Right ventricle myocardium inferior (tissue), 1 donor: ENCODE measurements at places on chromosomes 4 and X.

DNA sequence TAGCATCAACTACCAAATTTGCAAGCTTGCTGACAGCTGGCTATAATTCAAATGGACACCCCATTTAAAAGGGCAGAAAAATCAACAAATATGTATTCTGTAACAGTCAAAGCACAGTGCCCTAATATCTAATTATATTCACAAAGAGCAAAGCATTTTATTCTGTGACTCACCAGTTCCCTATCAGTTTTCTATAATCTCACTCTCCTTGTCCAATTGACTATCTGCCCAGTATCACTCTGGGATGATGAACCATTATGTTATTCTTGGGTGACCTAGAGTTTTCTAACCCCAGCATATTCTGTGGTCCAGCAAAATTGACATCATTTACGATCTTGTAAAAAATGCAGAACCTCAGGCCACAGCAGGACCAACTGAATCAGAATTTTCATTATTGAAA, 82.0 kb upstream of the FREM3 start:
- no peak for DNase-seq

- no peak for DNase-seq
These were observed 25.5 kb downstream of the IRF2 start for GRCh38 chr4:184448821-184449220.

GRCh38 chr4:100849319-100849718, 331.5 kb upstream of the EMCN start:
- no peak for DNase-seq

- no peak for DNase-seq
These were observed 35.8 kb downstream of the CHRDL1 start for GRCh38 chrX:110759785-110760184.

GRCh38 chr4:137470806-137471205, 61.5 kb downstream of the PCDH18 start:
- DNase-seq, result no peak

DNA sequence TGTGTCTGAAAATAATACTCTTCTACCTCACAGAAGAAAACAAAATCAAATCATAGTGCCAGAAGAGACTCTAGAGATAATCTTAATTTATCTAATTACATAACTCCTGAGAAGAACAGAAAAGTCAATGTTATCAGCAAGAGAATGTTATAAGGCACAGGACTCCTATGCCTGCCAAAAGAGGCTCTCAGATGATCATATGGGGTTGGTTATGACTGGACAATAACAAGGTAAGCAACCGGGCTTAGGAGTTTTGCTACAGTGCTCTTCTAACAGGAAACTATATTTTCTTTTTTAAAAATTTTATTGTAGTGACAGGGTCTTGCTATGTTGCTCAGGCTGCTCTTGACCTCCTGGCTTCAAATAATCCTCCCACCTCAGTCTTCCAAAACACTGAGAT, 3.5 kb upstream of the C4orf17 start:
- DNase-seq, result no peak

- no peak for DNase-seq
These were observed 52.2 kb upstream of the FAT1 start for GRCh38 chr4:186775902-186776301.

DNA sequence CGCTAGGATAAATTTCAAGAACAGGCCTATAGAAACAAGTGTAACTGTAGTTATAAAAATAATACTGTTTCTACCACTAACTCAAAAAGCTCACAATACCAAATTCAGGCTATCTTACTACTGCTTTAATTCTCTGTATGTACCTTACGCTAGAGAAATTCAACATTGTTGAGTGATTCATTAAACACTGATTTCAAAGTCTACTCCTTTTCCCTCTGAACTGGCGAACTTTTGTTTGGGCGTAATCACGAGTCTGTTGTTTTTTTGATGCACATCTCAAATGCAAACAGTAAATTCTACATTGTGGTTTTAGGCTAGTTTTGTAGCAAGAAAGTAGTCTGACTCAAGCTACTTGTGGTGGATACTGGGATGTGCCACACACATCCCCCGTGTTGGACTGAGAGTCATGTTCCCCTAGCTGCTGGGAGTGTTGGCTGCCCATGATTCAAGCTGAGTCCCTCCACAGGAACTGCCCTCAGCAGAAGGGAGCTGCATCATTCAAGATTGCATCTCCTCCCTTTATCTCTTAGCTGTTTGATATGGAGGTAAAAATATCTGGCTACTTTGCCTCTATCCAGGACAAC, 406.1 kb downstream of the RAPGEF2 start:
- no peak for DNase-seq

DNA sequence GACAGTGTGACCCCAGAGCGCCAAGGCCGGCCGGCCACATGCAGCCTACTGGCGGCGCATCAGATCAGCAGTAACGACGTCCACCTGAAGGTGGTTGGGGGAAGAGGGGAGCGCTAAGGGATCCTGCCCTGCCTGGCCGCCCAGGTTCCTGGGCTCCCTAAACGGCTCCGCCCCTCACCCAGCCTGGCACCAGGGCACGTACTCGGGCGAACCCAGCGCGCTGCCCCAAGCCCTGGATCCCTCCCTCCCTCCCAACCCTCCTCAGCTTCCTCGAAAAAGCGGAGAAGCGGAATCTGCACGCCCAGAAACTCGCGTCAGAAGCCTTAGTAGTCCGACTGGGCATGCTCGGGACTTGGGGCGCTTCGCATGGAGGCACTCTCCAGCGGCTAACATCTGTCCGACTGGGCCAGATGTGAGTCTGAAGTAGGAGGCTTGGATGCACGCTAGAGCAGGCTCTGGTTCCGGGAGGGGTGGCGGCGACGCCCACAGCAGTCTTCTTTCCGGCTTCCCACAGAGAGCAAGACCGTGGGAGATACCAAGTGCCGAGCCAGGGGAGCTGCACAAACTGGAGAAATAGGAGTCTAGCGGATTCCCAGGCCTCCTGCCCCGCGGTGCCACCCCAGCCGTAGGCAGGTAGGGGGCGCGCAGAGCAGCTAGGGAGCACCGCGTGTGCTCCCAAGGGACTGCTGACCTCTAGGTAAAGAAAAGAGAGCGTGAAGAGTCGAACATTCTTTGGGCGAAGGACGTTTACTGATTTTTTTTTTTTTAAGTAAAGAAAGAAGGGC, 114.3 kb upstream of the TEX13C start:
- DNase-seq, result peak; percentile 77

DNA sequence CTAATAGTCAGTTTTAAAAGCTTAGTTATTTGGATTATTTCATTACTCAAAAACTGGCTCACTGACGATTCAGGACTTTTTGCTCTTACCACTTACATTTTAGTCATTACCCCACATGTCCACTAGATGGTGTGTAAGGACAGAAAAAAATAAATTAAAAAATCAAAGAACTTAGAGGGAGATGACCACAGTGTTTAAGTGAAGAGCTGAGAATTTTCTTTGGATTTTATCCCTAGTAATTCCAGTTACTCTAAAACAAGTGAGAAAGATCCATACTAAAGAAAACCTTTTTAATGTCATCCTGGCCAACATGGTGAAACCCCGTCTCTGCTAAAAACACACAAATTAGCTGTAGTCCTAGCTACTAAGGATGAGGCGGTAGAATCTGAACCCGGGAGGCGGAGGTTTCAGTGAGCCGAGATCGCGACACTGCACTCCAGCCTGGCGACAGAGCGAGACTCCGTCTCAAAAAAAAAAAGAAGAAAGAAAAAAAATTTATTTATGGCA, 26.4 kb upstream of the TMPRSS11B start:
- no peak for DNase-seq

- no peak for DNase-seq
These were observed 32.3 kb upstream of the ASMTL start for GRCh38 chrX:1485033-1485432.

DNA sequence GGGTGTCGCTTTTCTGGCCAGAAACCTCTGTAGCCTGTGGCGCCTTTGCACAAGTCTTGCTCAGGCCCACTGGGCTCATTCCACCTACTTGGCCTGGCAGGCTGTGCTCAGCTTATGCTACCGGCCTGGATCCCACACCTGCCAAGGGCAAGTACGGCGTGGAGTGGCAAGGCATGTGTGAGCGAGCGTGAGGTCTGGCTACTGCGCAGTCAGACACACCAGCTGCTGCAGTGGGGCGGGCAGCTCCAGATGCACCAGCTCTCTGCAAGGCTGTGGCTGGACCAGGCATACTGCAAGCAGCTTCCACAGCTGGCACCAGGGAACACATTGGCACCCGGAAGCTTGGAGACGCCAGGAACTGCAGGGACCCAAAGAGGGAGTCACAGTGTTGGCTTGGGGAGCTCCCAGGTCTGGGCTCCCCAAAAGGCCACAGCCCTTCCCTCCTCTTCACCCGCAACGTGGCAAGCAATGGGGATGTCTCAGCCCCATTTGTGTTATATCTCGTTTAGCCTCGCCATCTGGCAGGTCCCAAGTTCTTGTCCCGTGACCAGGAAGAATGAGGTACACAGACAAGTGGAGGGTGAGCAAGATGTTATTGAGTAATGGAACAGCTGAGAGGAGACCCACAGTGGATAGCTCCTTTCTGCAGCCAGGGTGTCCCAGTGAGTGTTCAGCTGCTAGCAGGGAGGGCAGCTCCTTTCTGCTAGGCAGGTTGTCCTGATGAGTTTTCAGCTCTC, 3.8 kb upstream of the FBXW7 start:
- DNase-seq, result no peak

DNA sequence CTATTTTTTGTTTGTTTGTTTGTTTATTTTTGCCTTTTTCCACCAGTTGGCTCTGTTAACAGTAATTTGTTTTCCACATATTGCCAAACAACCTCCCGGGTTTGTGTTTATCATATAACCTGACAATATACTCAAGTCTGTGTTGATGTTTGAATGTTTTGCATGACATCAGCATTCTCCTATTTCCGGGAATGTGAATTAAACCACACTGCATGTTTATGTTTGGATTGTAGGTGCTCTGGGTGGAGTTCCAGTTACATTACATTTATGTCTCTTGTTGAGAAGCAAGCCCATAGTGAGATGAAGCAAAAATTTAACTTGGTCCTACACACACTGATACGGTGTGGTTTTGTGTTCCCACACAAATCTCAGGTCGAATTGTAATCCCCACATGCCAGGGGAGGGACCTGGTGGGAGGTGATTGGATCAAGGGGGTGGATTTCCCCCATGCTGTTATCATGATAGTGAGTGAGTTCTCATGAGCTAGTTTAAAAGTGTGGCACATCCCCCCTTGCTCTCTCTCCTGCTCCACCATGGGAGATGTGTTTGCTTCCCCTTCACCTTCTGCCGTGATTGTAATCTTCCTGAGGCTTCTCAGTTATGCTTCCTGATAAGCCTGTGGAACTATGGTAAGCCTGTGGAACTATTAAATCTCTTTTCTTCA, 54.4 kb upstream of the CLNK start:
- DNase-seq, result no peak

- DNase-seq, result no peak
These were observed 152.0 kb downstream of the GASK1B start for GRCh38 chr4:158020734-158021346.

- no peak for DNase-seq
These were observed 71.9 kb upstream of the TFDP3 start for GRCh38 chrX:133290076-133290475.

GRCh38 chr4:41796545-41797210, 48.2 kb upstream of the PHOX2B start:
- no peak for DNase-seq

DNA sequence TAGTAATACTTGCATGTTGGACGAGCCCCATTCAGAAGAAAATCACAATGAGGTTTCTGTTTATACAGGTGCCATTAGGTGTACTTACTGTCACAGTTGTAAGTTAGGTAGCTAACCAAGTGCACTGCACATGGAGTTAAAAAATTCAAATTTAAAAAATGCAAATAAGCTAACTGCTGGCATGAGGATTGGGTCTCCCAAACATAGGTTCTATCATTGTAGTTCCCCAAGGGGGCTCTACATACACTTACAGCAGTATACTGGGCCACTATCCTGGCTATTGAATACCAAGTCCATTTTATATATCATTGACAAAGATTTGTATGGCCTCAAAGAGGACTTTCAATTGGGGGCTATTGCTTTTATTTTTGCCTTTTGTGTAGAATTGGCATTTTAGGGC, 153.4 kb downstream of the FMR1NB start:
- DNase-seq, result no peak
